ENCODE measurements at places on chromosomes 5 and 9.
A peak's percentile ranks its signal among the peaks of the same experiment; 100 is the strongest.

GRCh38 chr9:117411547-117411946, 3.3 kb downstream of the ASTN2 start:
- H3K27ac ChIP-seq: no peak overlapping the region
- no peak overlapping the region for H3K4me3 ChIP-seq
- H3K36me3 ChIP-seq: no peaks in the 10 kb centered on the region
- DNase-seq: no peak
- peaks cover 14% of the 10 kb centered on the region for H3K4me1 ChIP-seq

DNA sequence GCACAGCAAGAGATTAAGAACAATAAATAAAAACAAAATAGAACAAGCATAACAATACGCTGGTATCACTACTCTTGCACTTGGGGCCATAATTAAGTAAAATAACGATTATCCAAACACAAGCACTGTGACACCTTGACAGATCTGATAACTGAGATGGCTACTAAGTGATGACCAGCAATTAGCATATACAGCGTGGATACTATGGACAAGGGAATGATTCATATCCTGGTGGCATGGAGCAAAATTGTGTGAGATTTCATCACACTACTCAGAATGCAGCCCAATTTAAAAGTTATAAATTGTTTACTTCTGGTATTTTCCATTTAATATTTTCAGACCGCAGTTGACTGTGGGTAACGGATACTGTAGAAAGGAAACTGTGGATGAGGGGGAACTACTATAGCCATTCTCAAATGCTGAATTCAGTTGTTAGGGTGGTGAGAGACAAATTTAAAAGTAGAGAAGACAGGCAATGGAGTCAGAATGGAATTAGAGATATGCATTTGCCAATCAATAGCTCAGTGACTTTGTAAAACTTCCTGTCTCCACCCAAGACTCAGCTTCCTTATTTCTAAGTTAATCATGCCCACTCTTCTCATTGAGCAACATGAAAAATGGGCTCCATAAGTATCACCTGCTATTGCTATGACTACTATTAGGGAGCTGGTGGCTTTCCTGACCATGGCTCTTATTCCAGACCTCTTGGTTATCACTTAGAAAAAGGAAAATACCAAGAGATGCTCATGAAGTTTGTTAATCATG, 300.8 kb downstream of the TRIM32 start:
- no peaks in the 10 kb centered on the region for H3K4me1 ChIP-seq
- no peaks in the 10 kb centered on the region for H3K36me3 ChIP-seq

DNA sequence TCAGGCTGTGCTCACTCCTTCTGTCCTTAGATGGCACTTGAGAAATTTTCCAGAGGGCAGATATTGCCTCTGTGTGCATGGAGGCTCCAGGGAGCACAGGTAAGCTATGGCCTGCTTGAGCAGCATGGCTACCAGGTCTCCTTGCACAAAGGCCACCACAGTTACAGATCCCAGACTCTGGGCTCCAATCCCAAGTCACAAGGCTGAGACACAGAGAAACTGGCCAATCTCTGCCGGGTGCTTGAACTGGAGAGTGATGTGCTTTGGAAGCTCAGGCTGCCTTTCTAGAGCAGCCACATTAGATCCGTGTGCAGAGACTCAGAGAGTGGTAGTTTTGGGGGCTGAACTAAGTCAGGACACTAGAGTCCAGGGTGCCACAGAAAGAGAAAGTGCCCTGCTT, 145.7 kb downstream of the SEMA6A start:
- H3K4me3 ChIP-seq: no peak overlapping the region
- no peaks in the 10 kb centered on the region for H3K36me3 ChIP-seq
- DNase-seq: no peak
- no peaks in the 10 kb centered on the region for H3K4me1 ChIP-seq

- DNase-seq: no peak
- no peaks in the 10 kb centered on the region for H3K36me3 ChIP-seq
- no peak overlapping the region for H3K4me3 ChIP-seq
- no peaks in the 10 kb centered on the region for H3K27me3 ChIP-seq
- H3K27ac ChIP-seq: no peak overlapping the region
These were observed 334.0 kb downstream of the ASTN2 start for GRCh38 chr9:117080765-117081390.

DNA sequence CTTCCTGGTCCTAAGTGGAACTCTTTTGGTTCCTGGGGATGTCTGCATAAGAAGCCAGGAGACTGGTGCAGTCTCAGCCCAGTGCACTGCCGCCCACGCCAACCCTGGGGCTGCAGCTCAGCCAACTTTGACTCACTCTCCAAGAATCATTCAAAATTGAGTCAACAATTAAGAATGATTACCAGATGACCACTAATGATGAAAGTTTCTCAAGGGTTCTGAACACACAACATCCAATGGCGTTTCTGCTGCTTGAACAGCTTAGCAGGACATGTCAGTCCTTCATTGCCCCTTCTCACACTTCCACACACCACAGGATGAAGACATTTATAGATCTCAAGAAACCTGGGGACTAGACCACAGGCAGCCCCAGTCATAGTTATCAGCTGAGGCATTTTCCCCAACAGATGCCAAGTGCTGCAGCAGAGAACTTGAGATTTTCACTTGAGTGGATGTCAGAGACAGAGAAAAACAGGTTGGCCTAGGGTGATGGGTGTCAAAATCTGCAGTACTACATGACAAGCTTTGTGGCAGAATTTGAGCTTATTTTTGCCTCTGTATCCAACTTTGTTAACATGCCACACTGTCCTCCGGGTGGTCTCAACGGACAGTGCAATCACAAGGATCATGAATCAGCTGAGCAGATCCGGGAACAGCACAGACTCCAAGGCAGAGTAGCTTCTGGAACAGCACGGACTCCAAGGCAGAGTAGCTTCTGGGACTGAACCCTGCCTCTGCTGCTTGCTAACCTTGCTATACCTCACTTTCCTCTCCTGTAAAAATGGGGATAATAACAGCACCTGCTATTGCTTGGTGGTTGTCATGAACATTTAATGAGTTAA, 356.1 kb downstream of the SPOCK1 start:
- H3K27me3 ChIP-seq: no peaks in the 10 kb centered on the region
- no peak overlapping the region for H3K4me3 ChIP-seq
- DNase-seq: peak; percentile 87
- peak overlapping the region; percentile 62 for H3K27ac ChIP-seq
- H3K36me3 ChIP-seq: no peaks in the 10 kb centered on the region

DNA sequence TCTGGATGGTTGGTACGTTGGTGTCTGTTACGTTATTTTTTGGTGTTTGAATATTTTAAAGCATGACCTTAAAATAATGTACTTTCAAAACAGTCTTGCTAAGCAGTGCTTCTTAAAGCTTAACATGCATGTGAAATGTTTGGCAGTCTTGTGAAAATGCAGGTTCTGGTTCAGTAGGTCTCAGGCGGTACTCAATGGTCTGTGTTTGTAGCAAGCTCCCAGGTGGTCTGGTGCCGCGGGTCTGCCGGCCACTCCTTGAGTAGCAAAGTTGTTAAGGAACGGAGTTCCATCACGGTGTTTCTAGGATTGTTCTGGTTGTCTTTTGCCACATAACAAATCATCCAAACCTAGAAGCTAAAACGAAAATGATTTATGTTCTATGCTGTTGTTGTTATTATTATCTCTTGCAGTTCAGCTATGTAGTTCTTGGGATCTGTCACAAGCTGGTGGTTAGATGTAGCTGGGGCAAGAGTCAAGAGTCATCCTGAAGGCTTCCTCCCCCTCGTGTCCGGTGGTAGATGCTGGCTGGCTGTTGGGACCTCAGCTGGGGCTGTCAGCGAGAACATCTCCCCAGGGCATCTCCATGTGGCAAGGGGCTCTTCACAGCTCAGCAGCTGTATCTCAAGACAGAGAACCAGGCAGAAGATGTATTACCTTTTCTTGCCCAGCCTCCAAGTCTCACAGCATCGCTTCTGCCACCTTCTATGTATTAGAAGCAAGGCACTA, 186.8 kb downstream of the PALM2AKAP2 start:
- DNase-seq: no peak
- no peak overlapping the region for H3K4me3 ChIP-seq
- no peaks in the 10 kb centered on the region for H3K4me1 ChIP-seq
